Aorta (tissue), 5 donors: ENCODE measurements at places on chromosomes 6 and 20. TPM values are rescaled to one million over a fixed set of nuclear protein-coding genes. Genes with fewer than 3 reads are reported as not detected.

Gene BEND3
- polyA plus RNA-seq = 0.13 TPM

Gene SRPK1
- polyA plus RNA-seq = 9.7 TPM

Gene OXT
- 2.2 TPM for polyA plus RNA-seq

Gene RAET1L
- polyA plus RNA-seq = not detected

GRCh38 chr20:37935435-37935834, 32.5 kb downstream of the VSTM2L start:
- no peaks in the 10 kb centered on the region for H3K27me3 ChIP-seq
- H3K36me3 ChIP-seq = no peaks in the 10 kb centered on the region
- no peak overlapping the region for H3K27ac ChIP-seq
- no peaks in the 10 kb centered on the region for H3K4me1 ChIP-seq
- H3K4me3 ChIP-seq = no peak overlapping the region
- no peak for DNase-seq

DNA sequence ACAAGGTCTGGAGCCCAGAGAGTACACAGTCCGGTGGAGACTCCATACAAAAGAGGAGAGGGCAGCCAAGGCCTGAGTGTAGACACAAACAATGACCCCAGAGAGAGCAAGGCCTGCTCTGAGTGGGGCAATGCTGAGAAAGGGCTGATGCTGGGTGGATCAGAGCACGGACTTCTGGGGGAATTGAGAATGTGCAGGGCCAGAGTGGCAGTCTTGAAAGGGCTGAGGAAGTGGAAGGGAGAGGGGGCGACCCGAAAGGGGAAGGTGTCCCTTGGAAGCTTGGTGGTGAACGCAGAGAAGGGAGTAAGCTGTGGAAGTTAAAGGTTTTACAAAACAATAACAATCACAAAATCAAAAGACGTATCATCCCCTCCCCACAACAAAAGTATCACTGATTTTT, 12.0 kb upstream of the GRM4 start:
- DNase-seq = no peak
- no peak overlapping the region for H3K4me3 ChIP-seq
- H3K27ac ChIP-seq = no peak overlapping the region
- no peaks in the 10 kb centered on the region for H3K36me3 ChIP-seq
- no peaks in the 10 kb centered on the region for H3K4me1 ChIP-seq

- H3K4me3 ChIP-seq = no peak overlapping the region
- peaks cover 3% of the 10 kb centered on the region for H3K4me1 ChIP-seq
- H3K27ac ChIP-seq = no peak overlapping the region
- H3K27me3 ChIP-seq = no peaks in the 10 kb centered on the region
- no peaks in the 10 kb centered on the region for H3K36me3 ChIP-seq
These were observed 65.3 kb downstream of the AIG1 start for GRCh38 chr6:143125864-143126573.

DNA sequence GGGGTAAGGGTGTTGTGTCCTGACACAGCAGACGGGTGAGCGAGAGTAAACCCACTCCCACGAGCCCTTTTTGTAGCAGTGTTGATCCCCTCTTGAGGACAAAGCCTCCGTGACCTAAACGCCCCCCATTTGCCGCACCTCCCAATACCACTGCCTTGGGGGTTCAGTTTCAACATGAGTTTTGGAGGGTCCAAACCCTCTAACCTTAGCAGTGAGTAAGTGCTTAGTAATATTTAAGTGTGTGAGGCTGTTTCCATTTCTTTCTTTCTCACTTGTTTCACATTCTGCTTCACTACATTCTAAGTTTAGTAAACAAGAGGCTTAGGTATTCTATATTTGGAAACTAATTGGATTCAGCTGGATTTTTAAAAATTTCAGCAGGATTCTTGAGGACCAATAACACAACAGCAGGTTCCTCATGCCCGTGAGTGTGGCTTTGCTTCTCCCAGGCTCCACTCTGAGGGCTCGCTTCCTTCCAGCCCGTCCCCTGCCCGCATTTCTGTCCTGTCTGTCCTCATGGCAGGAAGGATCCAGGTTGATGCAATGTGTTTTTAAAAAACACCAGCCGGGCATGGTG, 41.2 kb downstream of the SNX9 start:
- H3K4me1 ChIP-seq = peaks cover 9% of the 10 kb centered on the region
- H3K36me3 ChIP-seq = no peaks in the 10 kb centered on the region
- H3K27ac ChIP-seq = no peak overlapping the region
- no peak for DNase-seq
- no peak overlapping the region for H3K4me3 ChIP-seq
- no peaks in the 10 kb centered on the region for H3K27me3 ChIP-seq

GRCh38 chr6:139187489-139187888, 52.6 kb downstream of the HECA start:
- no peaks in the 10 kb centered on the region for H3K4me1 ChIP-seq
- DNase-seq = no peak
- H3K36me3 ChIP-seq = no peaks in the 10 kb centered on the region
- H3K27ac ChIP-seq = no peak overlapping the region
- H3K27me3 ChIP-seq = no peaks in the 10 kb centered on the region

DNA sequence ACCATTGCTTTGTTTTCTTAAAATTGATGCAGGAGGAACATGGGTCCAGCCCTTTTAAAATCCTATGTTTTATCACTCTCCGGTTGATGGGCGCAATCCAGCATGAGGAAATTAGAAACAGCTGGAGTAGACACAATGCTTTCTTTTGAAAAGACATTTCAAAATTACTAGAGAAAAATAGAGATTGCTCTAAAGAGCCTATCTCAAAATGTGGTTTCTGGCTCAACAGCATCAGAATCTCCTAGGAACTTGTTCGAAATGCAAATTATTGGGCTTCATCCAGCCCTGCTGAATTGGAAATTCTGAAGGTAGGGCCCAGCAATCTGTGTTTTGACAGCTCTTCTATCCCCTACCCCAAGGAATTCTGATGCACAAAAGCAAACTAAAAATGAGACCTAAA, 190.8 kb upstream of the BMP2 start:
- H3K27ac ChIP-seq = no peak overlapping the region
- H3K36me3 ChIP-seq = no peaks in the 10 kb centered on the region
- no peaks in the 10 kb centered on the region for H3K27me3 ChIP-seq
- DNase-seq = no peak

- no peaks in the 10 kb centered on the region for H3K4me1 ChIP-seq
- DNase-seq = no peak
- H3K36me3 ChIP-seq = no peaks in the 10 kb centered on the region
These were observed 81.7 kb downstream of the PERP start for GRCh38 chr6:138025528-138025978.
